Esophagus mucosa (tissue), 1 donor: ENCODE measurements at places on chromosomes 4 and X. TPM values are rescaled to one million over a fixed set of nuclear protein-coding genes. Genes with fewer than 3 reads are reported as not detected.

Gene HPGD
- 50.5 TPM for total RNA-seq

Gene RRH
- total RNA-seq: 0.16 TPM

Gene SPATA18
- total RNA-seq: 11.9 TPM

Gene UNC5C
- total RNA-seq: 0.16 TPM

Gene SGMS2
- total RNA-seq: 28.0 TPM

Gene IL21
- not detected for total RNA-seq

Gene SPIN2A
- total RNA-seq: not detected
